ENCODE measurements at places on chromosomes 16 and 17.

DNA sequence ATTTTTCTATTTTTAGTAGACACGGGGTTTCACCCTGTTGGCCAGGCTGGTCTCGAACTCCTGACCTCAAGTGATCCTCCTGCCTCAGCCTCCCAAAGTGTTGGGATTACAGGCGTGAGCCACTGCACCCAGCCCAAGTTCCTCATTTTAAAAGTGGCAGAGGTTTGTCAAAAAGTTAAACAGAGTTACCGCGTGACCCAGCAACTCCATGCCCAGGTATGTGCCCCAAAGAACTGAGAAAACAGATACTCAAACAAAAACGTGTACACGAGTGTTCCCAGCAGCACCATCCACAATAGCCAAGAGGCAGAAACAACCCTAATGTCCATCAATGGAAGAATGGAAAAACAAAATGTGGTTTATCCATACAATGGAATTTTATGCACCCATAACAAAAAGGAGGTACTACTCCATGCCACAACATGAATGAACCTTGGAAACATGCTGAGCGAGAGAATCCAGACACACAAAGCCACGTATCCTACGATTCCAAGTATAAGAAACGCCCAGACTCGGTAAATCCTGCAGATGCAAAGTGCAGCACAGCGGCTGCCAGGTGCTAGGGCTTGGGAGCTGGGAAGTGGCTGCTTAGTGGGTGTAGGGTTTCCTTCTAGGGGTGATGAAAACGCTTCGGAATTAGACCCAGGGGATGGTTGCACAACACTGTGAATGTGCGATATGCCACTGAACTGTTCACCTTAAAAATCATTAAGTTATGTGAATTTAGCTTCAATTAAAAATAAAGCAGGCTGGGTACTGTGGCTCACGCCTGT, 24.8 kb downstream of the ADCY9 start:
- no peak for DNase-seq

DNA sequence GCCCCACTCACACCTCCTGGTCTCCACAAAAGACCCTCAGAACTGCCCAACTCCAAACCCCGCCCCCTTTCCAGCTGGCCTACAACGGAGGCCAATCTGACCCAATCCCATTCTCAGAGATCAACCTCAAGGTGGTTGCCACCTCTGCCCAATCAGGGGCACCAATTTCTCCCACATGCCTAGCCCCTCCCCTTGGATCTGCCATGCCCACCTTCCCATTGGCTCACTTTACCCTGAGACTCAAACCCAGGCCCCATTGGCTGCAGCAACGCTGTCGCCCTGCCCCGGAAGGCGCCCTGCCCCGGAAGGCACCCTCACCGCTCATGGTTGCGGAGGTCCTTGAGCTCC, 10.6 kb downstream of the ZNF668 start:
- DNase-seq, result no peak

GRCh38 chr17:35732806-35733136, 1.3 kb downstream of the RASL10B start:
- DNase-seq, result no peak

DNA sequence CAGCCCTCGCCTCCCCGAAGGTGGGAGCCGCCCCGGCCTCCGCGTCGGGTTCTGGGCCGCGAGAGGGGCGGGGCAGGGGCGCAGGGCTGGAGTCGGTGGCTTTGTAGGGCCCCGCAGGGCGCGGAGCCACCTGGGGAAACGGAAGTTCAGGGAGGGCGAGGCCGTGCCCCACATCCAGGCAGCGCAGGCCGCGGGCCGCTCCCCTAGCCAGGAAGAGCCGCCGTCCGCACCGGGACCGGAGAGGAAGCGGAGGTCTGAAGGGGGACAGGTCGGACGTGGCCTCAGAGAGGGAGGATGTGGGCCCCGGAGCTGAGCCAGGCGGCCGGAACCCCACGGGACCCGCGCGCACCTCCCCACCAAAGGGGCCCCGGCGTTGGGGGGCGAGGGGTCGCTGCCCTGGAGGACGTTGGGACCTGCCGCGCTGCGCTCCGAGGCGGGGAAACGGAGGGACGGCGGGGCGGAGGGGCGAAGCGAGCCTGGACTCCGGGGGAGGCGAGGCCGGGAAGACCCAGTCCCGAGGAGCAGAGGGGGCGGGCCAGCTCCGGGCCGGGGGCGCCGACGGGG, 482 bp upstream of the SLC16A3 start:
- peak; percentile 46 for DNase-seq

DNA sequence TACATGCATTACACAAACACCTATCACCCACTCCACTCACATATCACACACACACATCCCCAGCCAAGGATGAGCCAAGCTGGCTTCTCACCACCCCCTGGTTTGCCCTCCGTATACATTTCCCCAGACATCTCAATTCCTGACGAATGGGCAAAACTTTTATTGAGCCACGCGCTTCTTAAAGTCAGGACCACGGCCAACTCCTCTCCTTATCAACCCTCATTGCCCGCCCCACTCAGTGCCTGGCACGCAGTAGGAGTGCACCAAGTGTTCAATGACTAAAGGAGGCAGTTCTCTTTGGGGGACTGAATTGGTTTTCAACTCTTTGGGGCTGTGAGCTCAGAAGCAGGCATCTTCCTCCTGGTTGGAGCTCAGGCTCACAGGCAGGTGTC, 22.5 kb upstream of the C16orf78 start:
- no peak for DNase-seq

- DNase-seq, result no peak
Observed at GRCh38 chr16:48607056-48607825, 2.7 kb downstream of the N4BP1 start.

GRCh38 chr17:82938873-82939620, 99.2 kb upstream of the ZNF750 start:
- DNase-seq, result no peak

DNA sequence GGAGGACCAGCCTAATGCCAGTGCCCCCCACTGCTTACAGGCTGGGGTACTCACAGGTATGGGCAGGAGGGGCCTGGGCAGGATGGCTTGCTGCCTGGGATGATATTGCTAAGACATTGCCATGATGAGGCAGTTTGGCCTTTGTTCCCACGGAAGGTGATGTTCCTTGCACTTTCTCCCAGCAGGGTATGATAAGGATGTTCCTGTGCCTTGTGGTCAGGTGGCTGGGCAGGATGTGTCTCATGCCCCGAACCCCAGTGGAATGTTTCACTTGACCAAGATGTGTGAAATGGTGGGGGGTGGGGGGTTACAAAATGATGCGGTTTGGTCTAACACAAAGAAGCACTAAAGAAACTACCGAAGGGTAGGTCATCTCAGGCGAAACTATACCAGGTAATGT, 337.8 kb upstream of the ZFHX3 start:
- DNase-seq, result no peak

- DNase-seq, result no peak
Observed at GRCh38 chr17:40015998-40016985, 1.1 kb downstream of the CSF3 start.

DNA sequence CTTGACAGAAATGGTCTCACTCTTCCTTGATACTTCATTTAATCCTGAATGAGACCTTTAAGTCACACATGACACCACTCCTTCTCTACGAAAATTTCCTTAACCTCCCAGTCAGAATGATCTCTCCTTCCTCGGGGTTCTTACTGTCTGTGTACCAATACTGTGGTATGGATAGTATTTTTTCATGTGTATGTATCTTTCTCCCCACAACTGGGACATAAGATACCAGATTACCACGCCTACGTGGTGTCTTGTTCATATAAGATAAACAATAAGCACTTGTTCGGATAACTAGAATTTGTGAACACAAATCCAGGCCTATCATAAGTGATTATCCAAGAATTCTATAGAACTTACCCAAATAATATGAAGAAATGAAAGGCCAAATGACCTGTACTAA, 11.3 kb downstream of the NUP88 start:
- no peak for DNase-seq

- no peak for DNase-seq
Observed at GRCh38 chr17:13074026-13074425, 56.2 kb upstream of the ELAC2 start.

DNA sequence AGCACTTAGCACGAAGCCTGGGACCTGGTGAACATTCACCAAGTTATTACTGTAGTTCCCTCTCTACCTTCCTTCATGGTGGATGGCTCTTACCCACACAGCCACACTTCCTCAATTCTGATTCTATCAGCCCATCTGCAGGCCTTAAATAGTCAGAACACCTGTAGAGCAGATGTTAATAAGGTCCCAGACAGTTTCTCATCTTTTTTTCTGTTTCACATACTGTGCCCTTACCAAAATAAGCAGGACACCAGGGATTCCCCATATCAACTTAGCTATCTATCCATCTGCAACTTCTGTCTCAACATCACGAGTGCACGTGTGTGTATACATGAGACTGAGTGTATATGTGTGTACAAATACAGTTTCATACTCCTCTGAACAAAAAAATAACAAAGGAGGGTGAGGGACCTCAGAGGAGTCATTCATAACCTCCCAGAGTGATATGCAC, 2.8 kb downstream of the RECQL5 start:
- DNase-seq, result no peak

GRCh38 chr17:78142119-78142861, 3.9 kb upstream of the C17orf99 start:
- DNase-seq, result no peak

DNA sequence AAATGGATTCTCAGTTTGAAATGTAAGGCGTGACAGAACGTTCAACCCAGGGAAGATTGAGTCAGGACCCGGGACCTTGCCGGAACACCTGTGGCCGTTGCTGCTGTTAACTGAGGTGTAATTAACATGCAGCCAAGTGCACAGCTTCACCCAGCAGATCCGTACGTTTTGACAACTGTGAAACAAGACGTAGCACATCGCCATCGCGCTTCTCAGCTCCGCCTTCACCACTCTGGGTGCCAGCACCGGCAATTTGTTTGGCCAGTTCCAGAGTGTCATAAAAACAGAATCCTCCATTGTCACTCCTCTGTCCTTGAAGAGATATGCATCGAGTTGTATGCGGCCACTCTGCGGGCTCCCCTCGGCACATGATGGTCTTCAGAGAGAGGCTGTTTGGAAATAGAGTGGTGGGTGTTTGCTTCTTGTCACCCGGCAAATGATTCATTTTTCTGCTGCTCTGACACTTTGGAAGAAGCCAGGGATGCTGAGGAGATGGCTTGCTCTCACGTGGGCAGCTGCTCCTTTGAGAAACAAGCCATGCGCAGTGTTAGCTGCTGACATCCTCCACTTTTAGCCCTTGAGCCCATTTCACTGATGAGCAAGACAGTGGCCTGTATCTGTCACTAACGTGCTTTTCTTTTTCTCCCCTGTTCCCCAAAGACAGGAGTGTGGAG, 22.6 kb downstream of the NAA60 start:
- DNase-seq, result no peak

DNA sequence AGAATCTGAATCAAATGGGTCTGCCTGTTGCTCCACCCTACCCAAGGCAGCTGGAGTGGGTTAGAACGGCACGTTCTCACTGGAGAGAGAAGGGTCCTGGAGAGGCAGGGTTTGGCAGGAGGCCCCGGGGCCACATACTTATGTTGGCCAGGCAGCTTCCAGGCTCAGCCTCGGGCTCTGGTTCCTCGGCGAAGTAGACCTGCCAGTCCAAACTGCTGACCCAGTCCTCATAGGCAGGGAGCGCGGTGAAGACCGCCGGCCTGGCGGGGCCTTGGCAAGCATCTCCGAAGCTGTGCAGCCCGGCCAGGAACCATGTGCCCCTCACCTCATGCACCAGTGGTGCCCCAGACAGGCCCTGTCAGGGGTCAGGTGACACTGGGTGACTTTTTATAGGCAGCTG, 4.8 kb downstream of the PRSS53 start:
- DNase-seq, result no peak

GRCh38 chr17:66789093-66789492, 45.8 kb upstream of the CACNG5 start:
- no peak for DNase-seq

GRCh38 chr16:72475688-72476087, 303.7 kb upstream of the PMFBP1 start:
- DNase-seq, result no peak

GRCh38 chr16:220021-220420, 9.2 kb downstream of the LUC7L start:
- no peak for DNase-seq

DNA sequence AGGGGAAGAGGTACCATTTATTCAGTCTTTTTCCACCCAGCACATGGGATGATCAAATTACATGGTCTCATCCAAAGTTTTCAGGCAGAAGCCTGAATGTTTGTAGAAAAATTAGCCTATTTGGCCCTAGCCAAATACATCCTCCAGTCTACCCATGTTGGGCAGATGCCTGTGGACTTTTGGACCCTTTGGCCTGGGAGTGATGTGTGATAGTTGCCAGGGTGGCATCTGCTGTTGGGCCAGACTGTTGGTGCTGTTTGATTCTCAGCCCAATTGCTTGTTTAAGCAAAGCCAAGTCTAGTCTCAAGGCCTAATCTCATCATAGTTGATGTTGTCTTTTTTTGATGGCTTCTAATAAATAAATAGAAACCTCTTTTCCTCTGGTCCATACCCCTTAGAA, 419.0 kb downstream of the CDH13 start:
- no peak for DNase-seq
